Activated CD4-positive, alpha-beta memory T cell treated with anti-CD3 and anti-CD28 coated beads, Interleukin-2, amount 10 ng/mL, durations not matched to agents 7 days and 5 days (primary cell): ENCODE measurements at places on chromosomes 13 and 19. TPM values are rescaled to one million over a fixed set of nuclear protein-coding genes. Genes with fewer than 3 reads are reported as not detected.

The MYO1F gene
- 420 TPM for total RNA-seq

The OLFM2 gene
- 9.7 TPM for total RNA-seq

GRCh38 chr13:111283991-111284390 lies 36.5 kb upstream of the TEX29 start:
- no peak for DNase-seq

- no peak for DNase-seq
These were observed 201.4 kb downstream of the FOXO1 start for GRCh38 chr13:40465015-40465390.

GRCh38 chr13:41332829-41333228 lies 21.8 kb downstream of the NAA16 start:
- DNase-seq, result no peak

The ZNF724 gene
- total RNA-seq, result 10.9 TPM

GRCh38 chr19:44260695-44261446 lies 1.2 kb downstream of the ZNF233 start:
- DNase-seq, result no peak

- no peak for DNase-seq
These were observed 217.9 kb upstream of the RXFP2 start for GRCh38 chr13:31521435-31521834.

DNA sequence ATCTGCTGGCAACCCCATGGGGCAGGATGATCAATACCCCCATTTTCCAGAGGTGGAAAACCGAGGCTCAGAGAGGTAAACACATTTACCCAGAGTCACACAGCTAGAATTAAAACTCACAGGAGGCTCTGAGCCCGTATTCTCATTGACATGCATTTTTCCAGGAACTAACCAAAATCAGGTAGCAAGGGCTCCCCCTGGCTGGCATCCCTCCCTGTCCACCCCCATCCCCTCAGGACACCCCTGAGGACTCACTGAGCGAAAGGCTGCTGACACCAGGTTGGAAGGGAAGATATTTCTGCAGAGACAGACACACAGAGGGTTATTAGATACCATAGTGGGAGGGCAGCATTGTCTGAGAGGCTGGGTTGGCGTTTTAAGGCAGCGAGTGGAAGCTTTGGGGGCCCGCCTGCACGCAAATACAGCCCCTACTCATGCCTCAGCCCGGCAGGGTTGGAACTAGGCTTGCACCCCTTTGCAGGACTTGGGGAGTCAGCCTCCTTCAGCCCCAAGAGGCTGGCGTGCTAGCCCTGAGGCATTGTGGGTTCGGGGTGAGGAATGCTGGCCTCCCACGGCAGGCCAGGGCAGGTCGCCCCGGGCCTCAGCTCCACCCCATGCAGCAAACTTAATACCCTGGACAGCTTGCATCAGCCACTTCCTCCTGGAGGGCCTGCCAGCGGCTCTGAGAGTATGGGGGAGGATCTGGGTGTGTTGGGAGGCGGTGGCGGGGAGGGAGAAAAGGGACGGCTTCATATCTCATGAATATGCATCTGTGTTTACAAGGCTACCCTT lies 3.9 kb downstream of the SLC1A5 start:
- peak; percentile 88 for DNase-seq

The CBARP gene
- total RNA-seq, result 0.35 TPM

The COL5A3 gene
- total RNA-seq, result 1.1 TPM
